Stimulated activated CD8-positive, alpha-beta memory T cell treated with anti-CD3 and anti-CD28 coated beads, Interleukin-4, amount 100 ng/mL, for 24 hours (primary cell): ENCODE measurements at places on chromosomes 3 and 15.

DNA sequence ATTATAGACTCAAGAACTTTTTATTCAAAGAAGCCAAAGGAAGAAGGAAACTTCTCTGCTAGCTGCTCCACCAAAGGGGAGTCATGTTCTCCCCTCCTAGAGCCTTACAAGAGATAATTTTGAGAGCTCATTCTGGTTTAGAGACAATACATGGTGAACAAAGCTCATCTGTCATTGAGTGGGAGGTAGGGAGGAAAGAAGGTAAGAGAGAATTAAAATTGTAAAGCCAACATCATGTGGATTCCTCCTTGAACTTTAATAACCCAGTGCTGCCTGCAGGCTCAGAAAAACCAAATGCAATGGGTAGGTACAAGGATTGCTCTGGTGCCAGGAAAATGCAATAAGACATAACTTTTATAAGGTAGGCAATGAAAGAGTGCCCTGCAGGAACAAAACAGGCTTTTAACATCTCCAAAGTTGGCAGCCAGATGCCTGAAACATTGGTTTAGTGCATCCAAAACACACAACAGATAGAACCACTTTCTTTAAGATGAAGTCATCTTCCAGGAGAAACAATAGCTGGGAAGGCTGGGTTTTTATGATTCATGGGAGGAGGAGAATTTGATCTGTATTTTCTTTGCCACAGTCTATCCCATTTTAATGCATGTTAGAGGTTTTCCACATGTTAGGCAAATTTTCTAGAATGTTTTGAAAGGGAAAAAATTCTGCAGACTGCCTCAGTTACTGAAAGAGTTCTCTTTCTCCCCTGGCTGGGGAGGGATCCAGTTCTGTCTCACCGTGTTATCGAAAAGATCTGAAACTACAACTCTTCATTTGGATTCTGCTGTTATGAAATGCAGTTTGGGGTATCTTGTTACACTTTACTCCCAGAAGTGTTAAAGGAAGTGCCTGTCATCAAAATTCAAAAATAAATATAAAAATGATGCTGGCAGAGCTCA, 11.3 kb upstream of the ARHGEF3 start:
- DNase-seq: no peak

DNA sequence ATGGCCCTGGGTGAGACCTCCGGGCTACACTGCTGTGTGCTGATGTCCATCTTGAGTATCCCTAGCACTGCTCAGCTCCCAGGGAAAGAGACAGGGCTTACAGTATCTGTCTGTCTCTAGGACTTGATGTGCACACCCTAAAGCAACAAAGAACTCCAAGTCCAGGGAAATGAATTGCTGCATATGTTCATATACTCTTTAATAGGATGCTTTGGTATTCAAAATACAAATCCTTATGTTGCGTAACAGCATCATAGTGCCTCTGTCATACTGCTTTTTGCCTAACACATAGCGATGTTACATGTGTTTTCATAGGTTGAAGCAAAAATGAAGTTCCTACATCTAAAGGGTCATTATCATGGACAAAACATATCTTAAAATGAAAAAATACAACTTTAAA, 299.9 kb downstream of the SLC9A9 start:
- no peak for DNase-seq

DNA sequence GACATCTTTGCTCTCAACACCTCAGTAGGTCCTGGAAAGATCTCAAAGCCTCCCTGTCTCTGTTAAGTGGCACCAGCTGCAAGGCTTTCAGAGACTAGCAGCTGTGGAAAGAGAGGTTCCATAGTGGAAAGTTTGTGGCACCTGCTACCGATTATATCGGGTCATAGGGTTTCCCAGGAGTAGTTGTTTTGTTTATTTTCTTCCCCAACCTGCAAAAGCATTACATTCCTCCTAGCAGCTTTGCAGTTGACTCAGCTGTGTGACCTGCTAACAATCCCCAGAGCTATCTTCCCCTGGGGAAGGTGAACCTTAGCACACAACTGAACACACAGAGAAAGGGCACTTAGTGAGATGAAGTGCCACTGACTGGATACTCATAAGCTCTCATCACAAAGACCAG, 598.9 kb upstream of the GRM7 start:
- DNase-seq: no peak

DNA sequence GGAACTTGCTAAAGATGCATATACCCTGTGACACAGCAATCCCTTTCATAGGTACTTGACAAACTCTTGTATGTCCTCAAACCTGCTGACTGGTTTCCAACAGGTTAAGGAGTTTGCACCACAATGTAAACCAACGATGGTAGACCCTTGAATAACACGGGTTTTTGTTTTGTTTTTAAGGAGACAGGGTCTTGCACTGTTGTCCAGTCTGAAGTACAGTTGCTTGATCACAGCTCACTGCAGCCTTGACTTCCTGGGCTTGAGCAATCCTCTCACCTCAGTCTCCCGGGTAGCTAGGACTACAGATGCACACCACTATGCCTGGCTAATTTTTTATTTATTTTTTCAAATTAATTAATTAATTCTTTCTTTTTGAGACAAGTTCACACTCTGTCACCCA, 23.3 kb downstream of the SIN3A start:
- no peak for DNase-seq

- DNase-seq: no peak
Observed at GRCh38 chr3:64398006-64398405, 172.7 kb upstream of the PRICKLE2 start.

- no peak for DNase-seq
Observed at GRCh38 chr15:40495516-40495915, 24.7 kb downstream of the CHST14 start.

GRCh38 chr15:49895347-49896223, 223.4 kb downstream of the ATP8B4 start:
- DNase-seq: no peak

DNA sequence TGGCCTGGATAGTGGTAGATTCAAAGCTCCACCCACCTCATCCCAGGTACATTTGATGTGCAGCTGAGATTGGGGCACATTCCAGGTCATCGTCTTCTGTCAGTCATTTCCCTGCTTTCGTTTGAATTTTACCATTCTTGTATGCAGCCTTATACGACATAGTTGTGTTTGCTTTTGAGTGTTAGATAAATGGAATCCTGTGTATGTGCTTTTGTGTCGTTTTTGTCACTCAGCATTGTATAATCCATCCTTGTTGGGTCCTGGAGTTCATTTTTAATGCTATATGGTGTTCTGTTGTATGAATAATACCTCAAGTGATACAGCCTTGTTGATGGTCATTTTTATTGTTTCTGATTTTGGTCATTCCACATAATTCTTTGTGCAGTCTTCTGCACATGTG, 7.3 kb downstream of the RCCD1 start:
- DNase-seq: no peak

DNA sequence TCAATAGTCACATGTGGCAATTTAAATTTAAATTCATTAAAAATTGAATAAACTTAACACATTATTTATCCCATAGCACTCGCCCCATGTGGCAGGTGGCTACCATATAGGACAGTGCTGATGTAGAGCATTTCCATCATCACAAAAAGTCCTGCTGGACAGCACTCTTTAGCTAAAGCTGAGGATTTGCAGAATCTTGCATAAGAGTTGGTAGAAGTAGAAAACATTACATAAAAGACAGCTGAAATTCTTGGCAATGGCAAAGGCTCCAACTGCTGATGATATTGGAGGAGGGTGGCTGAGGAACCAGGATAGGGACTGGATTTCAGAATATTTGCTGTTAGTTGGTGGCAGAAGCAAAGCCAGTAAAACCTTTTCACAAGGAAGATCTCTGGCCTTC, 230.7 kb upstream of the SATB1 start:
- no peak for DNase-seq
